Psoas muscle (tissue), 8 donors: ENCODE measurements at places on chromosomes 2 and 18. TPM values are rescaled to one million over a fixed set of nuclear protein-coding genes. Genes with fewer than 3 reads are reported as not detected.

KCNE4 gene
- polyA plus RNA-seq, result 0.58 TPM

SNRNP27 gene
- polyA plus RNA-seq, result 83.3 TPM

SCN3A gene
- 0.13 TPM for polyA plus RNA-seq

CHST9 gene
- polyA plus RNA-seq, result not detected

MREG gene
- 0.34 TPM for polyA plus RNA-seq

DNAH6 gene
- 0.01 TPM for polyA plus RNA-seq

ORMDL1 gene
- polyA plus RNA-seq, result 54.5 TPM

ACOXL gene
- not detected for polyA plus RNA-seq

CPLX4 gene
- polyA plus RNA-seq, result not detected

DNA sequence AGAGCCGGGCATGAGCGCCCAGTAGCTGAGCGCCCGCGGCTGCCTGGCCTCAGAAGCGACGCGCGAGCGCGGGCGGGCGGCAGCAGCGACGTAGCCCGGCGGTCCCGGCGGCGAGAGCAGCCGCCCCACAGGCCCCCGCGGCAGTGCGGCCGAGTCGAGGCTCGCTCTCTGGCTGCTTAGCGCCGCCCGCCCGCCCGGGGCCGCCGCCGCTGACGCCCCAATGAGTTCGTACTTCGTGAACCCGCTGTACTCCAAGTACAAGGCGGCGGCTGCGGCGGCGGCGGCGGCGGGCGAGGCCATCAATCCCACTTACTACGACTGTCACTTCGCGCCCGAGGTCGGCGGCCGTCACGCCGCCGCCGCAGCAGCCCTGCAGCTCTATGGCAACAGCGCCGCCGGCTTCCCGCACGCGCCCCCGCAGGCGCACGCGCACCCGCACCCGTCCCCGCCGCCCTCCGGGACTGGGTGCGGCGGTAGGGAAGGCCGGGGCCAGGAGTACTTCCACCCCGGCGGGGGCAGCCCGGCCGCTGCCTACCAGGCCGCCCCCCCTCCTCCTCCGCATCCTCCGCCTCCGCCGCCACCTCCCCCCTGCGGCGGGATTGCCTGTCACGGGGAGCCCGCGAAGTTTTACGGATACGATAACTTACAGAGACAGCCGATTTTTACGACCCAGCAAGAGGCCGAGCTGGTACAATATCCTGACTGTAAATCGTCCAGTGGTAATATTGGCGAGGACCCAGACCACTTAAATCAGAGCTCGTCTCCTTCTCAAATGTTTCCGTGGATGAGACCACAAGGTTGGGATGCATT is 847 bp downstream of the HOXD8 start:
- DNase-seq, result peak; percentile 77

DNA sequence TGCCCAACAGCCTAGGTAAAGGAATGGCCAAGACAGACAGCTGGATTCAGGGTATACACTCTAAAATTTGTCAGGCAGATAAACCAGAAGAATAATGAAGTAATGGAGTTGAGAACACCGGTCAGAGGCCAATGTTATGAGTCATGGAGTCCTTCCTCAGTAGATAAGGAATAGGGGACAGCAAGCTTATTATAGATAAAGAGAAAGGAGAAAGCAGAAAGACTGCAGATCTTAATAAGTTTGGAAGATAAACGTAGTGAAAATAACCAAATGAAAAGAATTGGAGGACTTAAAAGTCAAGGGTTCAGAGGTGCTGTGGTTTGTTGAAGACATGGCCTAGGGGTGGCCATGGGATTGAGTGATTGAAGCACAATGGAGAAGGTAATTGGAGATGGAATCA is 63.5 kb upstream of the NFE2L2 start:
- no peak for DNase-seq

DNA sequence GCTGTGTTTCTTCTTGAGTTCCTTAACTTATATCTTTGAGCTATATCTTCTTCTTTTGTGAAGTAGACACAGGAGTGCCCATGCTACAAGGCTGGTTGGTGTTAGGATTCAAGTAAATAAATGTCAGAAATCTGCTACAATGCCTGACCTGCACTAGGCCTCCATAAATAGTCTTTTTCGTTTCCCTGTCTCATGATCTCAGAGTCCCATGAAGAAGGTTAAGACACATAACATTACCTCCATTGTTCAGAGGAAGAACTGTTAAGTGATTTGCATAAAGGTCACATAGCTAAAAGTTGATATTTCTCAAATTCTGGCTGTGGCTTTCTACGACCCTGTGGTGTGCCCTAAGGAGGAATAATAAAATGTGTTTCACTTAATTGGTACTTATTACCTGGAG is 228.4 kb downstream of the KCNS3 start:
- no peak for DNase-seq

GRCh38 chr2:119495948-119496347 is 28.3 kb downstream of the SCTR start:
- DNase-seq, result no peak

- peak; percentile 78 for DNase-seq
These were observed 111.8 kb downstream of the STPG4 start for GRCh38 chr2:47043142-47043890.

DNA sequence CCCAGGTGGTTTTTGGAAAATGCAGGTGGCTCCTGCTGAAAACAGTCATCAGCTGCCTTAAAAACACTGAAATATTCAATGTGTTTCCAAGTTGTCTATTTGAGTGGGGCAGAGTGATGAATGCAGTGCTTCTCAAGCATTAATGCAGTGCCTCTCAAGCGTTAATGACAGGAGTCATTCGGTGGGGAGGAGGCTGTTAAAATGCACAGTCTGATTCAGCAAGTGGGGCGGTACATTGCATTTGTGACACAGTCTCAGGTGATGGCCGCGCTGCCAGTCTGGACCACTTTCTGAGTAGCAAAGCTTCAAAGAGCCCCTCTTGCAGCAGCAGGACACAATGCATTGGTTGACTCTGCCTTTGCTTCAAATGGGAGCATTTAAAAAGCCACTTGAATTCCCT is 231.4 kb upstream of the RGPD4 start:
- no peak for DNase-seq

DNA sequence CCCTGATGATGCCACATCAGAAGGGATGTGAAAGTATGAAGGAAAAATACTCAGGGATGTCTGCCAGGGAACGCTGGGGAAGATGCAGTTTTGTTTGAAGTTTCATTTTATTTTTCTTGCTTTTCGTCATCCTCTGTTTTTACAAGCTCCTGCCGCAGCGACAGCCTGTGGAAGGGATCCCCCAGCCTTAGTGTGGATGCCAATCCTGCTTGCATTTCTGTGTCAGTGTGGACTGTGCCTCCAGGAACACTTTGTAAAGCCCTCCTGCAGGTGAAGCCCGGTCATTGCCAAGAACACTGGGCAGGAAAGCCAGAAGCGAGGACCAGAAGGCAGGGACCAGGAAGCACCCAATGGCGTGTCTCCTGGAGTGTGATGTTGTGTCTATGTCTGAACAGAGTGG is 234.3 kb downstream of the SEPTIN10 start:
- DNase-seq, result no peak

GRCh38 chr2:121254748-121255147 is 30.3 kb downstream of the TFCP2L1 start:
- no peak for DNase-seq

- DNase-seq, result no peak
These were observed 503.9 kb downstream of the PID1 start for GRCh38 chr2:228767196-228767595.

DNA sequence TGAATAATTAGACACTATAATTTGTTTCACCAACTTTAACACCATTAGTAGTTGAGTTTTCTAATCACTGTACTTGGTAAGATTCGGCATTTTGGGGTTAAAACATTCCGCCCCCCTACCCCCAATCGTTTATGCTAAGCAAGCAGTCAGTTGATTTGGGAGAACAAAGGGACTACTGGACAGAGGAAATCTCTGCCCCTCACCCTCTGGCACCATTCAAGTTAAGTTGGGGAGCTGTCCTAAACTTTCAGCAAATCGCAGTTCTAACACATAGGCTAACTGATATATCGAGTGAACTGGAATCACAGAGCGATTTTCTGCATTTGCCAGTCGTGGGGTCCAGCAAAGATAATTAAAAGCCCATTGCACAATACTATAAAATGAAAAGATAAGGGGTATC is 5.6 kb downstream of the KLF7 start:
- no peak for DNase-seq

- DNase-seq, result no peak
These were observed 106.0 kb downstream of the KIAA1328 start for GRCh38 chr18:36934884-36935283.

DNA sequence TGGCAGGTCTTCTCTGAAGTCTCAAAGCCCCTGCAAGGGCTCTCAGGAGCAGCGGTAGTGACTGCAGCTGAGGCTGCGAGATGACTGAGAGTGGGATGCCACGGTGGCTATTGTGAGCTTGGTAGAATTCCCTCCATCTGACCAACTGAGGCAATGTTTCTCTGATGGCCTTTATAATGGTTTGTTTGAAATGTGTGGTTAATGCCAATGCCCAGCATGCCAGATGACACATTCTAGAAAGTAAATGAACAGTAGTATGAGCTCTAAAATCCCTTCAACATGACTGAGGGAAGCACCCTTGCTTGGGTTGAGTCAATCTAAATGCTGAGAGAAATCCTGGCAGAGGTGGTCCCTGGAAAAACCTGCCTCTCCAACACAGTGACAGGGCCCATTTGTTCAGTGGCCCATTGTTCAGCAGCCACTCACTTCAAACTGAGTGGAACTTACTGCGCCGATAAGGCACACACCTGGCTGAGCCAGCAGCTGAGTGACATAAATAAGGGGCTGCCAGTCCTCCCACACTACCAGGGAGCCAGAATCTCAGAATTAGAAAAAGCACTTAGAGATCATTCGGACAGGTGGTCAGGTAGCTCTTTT is 31.7 kb downstream of the SULT1C2 start:
- no peak for DNase-seq

DNA sequence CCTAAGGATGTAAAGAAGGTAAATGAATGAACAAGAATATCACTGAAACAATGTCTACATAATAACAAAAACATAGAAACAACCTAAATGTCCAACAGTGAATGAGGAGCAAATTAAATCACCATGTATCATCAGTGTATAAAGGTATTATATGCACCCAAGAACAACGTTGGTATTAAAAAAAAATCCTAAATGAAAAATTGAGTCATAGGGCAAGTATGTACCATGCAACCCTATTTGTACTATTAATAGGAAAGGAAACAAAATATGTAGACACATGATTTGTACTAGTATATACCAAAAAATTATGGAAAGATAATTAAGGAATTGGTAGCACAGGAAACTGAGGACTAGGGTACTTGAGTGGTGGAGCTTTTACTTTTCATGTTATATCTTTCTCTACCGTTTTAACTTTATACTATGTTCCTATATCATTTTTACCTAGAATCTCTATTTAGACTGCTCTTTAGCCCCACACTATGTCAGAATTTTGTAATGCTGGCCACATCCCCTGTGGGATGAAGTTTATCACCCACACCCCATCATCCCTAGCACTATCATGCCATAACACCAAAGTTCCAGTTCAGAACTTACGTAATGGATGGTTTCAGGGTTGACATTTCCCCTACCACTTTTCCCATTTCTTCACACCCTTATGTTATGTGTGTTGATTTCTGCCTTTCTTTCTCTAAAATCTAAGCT is 25.6 kb downstream of the IKZF2 start:
- DNase-seq, result no peak

DNA sequence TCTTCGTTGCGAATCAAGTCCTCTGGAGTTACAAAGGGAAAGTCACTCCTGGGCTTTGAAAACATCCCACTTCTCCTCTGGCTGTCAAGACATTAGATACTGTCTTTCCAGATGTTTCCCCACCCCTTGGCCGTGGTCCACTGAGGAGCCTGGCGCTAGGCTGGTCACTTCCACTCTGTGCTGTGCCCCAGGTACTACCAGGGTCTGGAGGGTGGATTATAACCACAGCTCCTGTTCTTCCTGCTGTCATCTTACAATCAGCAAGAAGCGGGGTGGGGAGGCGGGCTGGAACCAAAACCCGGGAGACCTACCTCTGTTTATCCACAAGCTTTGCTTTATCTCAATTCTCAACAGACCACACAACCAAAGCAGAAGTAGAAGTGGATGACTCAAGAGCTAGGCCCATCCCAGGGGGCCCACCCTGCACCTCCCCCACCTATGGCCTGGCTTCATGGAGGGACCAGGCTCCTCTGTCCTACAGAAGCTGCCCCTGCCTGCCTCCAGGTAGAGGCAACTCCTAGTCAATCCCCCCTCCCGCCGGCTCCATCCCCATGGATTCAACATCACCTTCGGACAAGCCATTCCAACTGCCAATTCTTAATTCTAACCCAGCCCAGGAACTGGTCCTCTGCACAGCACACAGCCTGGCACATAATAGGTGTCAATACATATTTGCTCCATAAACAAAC is 17.8 kb downstream of the SMAD7 start:
- DNase-seq, result peak; percentile 56

DNA sequence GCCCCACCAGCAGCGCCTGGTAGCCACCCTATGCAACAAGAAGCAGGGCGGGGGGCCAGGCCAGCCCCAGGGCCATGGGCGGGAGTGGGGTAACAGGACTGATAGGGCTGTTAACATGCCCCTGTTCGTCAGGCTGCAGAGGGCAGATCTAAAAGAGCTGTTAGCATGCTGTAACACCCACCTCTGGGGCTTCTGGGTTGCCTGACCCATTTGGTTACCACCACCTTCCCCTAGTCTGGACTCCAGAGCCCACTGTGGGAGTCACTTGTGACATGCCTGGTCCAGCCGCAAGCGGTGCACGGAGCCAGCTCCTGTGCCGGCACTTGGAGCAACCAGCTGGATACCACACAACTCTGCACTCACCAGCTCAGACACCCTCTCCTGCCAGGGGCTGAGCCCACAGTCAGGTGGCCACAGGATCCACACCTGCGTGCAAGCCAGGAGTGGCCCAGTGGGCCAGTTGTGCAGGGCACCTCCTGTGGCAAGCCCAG is 2.1 kb downstream of the METTL8 start:
- DNase-seq, result no peak

GRCh38 chr2:105889046-105889445 is 144.3 kb downstream of the NCK2 start:
- DNase-seq, result no peak

DNA sequence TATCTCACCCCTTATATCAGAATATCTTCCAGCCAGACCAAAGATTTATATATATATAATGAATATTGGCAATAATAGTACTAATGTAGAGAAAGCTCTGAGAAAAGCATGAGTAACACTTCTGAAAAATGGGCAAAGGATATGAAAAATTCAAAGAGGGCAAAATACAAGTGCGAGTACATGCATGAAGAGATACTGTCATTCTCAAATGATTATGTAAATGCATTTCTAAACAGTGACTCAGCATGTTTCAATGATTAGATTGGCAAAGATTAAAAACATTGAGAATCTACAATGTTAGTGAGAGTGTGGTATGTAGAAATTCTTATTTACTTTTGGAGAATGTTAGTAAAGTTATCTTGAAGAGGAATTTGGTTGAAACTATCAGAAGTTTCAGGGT is 118.3 kb upstream of the NEDD4L start:
- no peak for DNase-seq

GRCh38 chr2:126637386-126637785 is 18.6 kb upstream of the GYPC start:
- no peak for DNase-seq

- DNase-seq, result no peak
These were observed 161.7 kb upstream of the FN1 start for GRCh38 chr2:215597577-215597976.
